ENCODE measurements at places on chromosomes 3 and 15.

DNA sequence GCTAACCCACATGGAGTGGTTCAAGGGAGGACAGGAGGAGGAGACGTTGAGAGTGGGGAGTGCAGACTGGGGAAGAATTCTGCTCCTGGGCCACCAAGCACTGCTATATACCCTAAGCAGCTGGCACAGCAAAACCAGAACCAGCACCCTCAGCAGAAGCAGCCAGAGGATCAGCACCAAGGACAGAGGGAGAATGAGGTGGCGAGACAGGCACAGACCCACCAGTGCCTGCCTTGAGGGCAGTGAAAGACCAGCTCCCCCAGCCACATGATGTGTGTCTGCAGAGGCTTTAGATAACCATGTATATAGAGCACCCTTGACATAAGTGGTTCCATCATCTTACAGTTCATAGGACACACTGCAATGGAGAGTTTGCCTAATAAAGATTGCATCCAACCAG lies 319.0 kb downstream of the GABRB3 start:
- DNase-seq: no peak

- no peak for DNase-seq
Measured at GRCh38 chr15:95457520-95457919, 873.0 kb upstream of the NR2F2 start.

GRCh38 chr3:113684271-113684819 lies 12.1 kb downstream of the USF3 start:
- DNase-seq: no peak

DNA sequence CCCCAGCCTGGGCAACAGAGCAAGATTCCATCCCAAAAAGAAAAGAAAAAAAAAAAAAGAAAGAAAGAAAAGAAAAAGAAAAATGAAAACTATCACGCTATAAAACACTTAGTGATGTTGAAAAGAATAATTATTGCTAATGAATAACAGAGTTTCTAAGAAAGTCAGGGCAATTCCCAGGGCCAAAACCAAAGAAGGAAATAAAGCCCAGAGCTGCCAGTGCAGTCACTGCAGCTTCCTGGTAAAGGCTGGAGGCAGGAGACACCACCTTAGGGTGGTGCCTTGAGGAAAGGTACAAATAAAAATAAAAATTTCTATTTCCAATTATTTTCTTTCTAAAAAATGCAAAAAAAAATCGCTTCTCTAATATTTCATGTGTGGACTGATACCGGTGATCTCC lies 19.7 kb upstream of the UACA start:
- DNase-seq: no peak

- no peak for DNase-seq
Measured at GRCh38 chr3:97927704-97928103, 44.5 kb downstream of the RIOX2 start.

DNA sequence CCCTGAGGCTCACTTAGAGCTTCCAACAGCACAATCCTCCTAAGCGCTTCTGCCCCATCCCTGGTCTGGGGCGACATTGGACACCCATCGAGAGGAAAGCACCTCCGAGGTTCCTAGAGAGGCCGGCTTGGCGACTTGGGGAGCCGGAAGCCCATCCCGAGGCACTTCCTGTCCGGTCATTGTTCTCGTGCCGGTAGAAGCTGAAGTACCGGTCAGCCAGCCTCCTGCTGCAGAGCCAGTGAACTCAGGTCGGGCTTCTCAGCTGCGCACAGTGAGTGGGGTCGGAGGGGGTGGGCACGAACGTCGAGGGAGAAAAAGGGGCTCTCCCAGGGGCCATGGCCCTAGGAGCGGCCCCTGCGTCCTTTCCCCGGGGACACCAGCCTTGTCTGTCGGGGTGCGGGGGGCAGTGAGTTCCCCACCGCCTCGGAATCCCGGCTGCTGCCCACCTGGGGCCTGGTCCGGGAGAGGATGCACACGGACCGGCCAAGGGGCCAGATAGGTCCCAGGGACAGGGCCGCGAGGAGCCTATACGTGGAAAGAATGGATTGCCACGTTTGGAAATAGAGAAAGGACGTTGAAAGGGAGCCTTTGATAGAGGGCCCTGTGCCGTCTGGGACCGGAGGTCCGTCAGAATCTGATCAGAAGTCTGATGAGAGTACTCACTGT lies at the start of gene ZNF35:
Gene ZNF35, plus strand, starts transcription at position 169 of the 666 bp plus-strand sequence. CDS start 2,336 bp downstream, outside the sequence.
- peak; percentile 80 for DNase-seq

DNA sequence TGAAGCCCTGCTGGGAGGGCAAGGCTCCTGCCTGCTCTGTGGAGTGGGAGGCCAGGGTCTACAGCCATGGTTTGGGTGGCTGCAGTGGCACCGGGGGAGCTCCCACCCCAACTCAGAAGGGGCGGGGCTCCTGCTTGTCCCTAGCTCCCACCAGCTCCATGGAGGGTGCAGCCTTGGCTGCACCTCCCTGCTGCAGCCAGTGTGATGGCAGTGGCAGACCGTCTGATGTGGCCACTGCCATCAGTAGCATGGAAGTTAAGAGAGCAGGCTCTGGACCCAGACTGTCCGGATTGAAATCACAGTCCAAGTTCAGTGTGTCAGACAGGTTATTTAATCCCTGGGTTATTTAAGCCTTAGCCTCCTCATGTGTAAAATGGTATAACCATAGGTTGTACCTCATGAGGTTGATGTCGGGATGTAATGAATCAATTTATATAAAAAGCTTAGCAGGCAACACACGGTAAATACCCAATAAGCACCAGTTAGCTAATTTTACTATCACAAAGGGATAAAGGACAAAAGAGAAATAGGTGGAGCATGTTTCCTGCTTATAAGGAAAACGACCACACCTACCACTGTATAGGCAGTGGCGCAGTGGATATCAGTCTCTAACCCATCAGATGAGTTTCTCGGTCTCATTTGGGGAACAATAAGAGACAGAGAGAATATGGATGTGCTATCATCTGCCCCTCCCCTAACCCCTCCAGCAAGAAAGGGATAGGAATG lies 13.1 kb upstream of the NR1I2 start:
- no peak for DNase-seq

- DNase-seq: no peak
Measured at GRCh38 chr3:141524988-141525387, 38.2 kb downstream of the RASA2 start.

DNA sequence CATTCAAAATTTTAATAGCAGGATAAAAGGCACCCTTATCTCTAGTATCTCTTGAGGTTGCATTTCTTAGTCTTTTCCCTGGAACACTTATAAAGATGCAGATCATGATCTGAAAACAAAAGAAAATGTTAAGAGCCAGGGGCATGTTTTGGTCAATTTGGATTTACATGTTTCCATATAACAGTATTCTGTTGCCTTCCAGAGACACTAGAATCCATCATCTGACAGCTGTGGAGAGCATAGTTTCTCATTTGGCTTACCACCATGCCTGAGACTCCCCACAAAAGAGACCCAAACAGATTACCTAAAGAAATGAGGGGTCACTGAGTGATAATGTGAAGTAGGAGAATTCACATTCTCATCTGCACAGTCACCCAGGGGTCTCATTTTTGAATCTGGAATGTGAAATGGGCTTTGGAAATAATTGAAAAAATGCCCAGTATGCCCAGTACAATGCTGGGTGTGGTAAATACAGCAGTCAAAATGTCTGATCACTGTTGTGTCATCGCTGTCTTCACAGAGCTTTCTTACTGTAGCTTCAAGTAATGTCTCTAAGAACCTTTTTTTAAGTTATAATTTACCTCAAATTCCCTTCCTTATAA lies 79.9 kb upstream of the ZBTB20 start:
- no peak for DNase-seq

DNA sequence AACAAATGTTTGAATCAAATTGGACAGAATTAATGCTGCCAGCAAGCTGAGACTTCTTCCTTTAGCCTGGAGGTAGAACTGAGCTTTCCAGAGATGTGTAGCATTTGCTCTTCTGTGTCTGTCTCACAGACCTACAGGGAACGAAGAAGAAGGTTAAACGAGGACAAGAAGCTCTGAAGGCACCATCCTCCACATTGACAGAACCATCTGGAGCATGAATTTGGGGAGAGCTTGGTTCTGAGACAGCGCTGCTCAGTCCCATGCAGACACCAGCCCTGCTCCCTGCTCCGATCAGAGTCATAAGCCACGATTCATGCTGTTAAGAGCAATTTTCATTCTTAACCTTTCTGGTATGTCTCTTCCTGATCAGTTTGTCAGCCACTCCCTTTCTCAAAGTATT lies 7.7 kb upstream of the KY start:
- DNase-seq: no peak

- DNase-seq: no peak
Measured at GRCh38 chr15:29731865-29732264, 90.4 kb downstream of the TJP1 start.

- DNase-seq: no peak
Measured at GRCh38 chr3:116524453-116525210, 79.3 kb upstream of the LSAMP start.

DNA sequence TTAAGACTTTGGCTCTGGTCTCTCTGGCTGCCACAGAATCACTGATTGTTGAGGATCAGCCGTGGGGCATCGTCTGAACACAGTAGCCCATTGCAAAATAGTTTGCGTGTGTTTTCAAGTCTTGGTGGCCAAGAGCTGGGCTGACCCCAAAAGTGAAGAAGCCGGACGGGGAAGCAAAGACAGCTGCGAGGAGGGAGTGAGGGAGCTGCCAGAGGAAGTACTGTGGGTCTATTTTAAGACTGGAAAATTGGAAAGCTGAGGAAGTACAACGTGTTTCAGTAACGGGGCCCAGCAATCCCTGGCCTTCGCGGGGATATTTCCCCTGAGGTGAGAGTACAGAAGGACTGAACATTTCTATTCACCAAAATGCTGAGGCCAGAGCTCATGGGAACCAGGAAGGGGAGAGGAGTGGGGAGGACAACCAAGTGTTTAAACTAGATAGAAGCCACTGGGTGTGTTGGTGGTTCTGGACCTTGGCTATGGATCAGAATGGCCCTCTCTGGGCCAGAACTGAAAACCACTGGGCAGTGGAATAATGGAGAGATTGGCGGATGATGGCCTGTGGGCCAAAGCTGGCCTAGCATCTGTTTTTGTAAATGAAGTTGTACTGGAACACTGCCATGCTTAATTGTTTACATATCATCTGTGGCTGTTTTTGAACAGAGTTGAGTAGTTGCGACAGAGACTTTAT lies 34.1 kb upstream of the LIMD1 start:
- no peak for DNase-seq

- DNase-seq: no peak
Measured at GRCh38 chr15:74011610-74012009, 17.1 kb downstream of the PML start.

DNA sequence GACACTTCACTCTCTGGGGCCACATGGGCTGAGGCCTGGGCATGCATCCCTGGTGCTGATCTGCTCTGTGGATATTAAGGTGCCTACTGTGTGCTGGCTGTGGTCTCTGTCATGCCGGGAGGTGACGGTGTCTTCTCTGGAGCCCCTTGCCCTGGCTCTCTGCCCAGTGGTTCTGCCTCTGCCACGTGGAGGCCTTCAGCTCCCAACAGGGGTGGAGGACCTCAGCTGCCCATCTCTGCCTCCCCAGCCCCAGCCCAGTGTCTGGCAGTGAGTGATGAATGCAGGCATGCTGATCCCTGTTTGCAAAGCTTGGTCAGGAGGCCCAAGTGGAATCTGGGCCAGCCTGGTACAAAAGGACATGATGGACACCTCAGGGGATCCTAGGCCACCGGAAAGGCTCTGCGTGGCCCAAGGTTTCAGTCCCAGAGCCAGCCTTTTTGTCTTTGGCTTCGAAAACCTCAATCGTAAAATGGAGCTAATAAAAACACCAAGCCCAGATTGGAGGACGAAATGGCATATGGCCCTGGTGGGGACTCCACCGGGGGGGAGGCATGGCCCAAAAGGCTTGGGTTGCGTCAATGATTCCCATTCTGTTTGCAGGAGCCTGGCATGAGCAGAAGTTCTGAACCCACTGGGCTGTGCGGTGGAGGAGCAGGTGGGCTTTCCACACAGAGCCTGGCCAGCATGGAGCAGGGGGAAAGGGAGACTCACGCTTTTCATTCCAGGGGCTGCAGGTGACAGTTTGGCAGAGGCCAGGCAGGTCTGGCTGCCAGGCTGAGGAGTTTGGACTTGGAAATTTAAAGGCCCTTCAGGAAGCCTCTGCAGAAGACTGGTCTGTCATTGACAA lies 54.7 kb upstream of the KLF13 start:
- DNase-seq: no peak

- no peak for DNase-seq
Measured at GRCh38 chr3:146169891-146170290, 8.9 kb upstream of the PLOD2 start.

All from NCI-H2227 treated with DMSO at 0.1 percent for 48 hours (cell line).